ENCODE measurements at places on chromosomes 5 and 9. TPM values are rescaled to one million over a fixed set of nuclear protein-coding genes. Genes with fewer than 3 reads are reported as not detected.

DNA sequence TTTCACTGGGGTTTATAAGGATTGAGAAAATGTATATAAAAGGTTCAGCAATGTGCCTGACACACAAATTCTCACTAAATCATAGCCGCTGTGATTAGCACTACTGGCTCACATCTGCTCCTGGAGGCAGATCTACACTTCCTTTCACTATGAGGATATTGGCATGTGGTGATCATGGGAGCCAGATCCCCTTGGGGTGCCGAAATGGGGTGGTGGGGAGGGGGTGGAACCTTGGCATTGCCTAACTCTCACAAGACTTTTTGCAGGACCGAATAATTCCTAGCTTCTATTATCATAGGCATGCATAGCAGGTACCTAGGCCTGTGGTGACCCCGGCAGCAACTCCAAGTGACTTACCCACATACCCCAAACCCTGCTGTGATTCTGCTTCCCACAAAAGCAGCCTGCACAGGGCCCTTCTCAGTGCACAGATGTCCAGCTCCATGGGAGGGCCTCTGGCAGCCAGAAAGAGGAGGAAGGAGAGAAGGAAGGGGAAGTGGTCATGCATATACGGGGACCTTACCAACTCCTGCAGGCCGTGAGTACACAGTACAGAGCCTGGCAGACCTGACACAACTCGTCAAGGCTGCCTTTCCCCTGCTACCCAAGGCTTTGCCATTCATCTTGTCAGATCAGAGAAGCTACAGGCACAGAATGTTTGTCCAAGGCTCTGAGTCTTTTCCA lies 61.3 kb upstream of the IQGAP2 start:
- H3K27ac ChIP-seq = no peak overlapping the region
- peaks cover 13% of the 10 kb centered on the region for H3K4me1 ChIP-seq
- no peak for DNase-seq
- no peaks in the 10 kb centered on the region for H3K36me3 ChIP-seq
- H3K27me3 ChIP-seq = no peaks in the 10 kb centered on the region

DNA sequence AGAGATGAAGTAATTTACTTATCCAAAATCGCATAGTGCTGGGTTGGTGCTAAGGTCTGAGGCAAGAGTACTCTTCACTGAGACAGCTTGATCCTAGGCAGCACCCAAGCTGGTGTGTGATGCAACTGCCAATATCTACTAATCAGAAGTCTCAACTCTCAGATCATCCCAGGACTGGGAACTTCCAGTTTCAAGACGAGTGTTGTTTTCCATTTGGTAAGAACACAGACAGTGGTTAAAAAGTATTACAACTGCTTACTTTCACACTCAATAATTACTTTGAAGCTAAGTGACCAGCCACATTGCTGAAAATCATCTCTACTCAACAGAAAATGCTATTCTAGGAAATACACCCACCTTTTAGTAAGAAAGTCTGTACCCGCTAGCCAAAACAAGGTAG lies 45.3 kb downstream of the FBXW11 start:
- H3K27me3 ChIP-seq = no peaks in the 10 kb centered on the region
- peak; percentile 65 for DNase-seq
- H3K4me1 ChIP-seq = peaks cover 89% of the 10 kb centered on the region
- H3K4me3 ChIP-seq = no peak overlapping the region

GRCh38 chr9:91298311-91298710 lies 63.4 kb downstream of the AUH start:
- no peak overlapping the region for H3K27ac ChIP-seq
- H3K27me3 ChIP-seq = no peaks in the 10 kb centered on the region
- DNase-seq = no peak
- H3K4me3 ChIP-seq = no peak overlapping the region
- H3K4me1 ChIP-seq = peaks cover 2% of the 10 kb centered on the region

DNA sequence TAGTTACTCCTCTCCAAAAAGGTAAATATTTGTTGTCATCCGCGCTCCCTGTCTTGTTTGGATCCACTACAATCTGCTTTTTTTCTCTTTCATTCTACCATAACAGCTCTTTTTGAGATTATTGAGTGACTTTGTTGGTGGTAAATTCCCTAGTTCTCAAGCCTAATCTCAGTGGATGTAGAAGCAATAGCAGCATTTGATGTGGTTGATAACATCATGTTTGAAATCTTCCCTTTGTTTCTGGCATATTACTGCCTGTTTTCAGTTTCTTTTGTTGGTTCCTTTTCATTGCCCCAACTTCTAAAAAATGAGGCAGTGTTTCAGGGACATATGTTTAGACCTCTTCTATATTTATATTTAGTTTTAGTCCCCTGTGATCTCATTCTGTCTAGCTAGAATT lies 8.9 kb downstream of the CDC42SE2 start:
- peak overlapping the region; percentile 97 for H3K27ac ChIP-seq
- peak overlapping the region; percentile 77 for H3K4me3 ChIP-seq
- H3K4me1 ChIP-seq = peaks cover 83% of the 10 kb centered on the region
- no peaks in the 10 kb centered on the region for H3K27me3 ChIP-seq
- DNase-seq = no peak

- DNase-seq = no peak
- no peak overlapping the region for H3K4me3 ChIP-seq
- peaks cover 9% of the 10 kb centered on the region for H3K27me3 ChIP-seq
- H3K36me3 ChIP-seq = no peaks in the 10 kb centered on the region
- no peaks in the 10 kb centered on the region for H3K4me1 ChIP-seq
- H3K27ac ChIP-seq = no peak overlapping the region
Observed at GRCh38 chr5:42573386-42573785, 150.1 kb downstream of the GHR start.

PPP1R26 gene
- 0.29 TPM for total RNA-seq

GRCh38 chr5:143261748-143262392 lies 141.6 kb downstream of the NR3C1 start:
- H3K36me3 ChIP-seq = no peaks in the 10 kb centered on the region
- no peak overlapping the region for H3K27ac ChIP-seq
- H3K4me3 ChIP-seq = no peak overlapping the region
- DNase-seq = peak; percentile 15

GRCh38 chr9:77474936-77475335 lies 173.2 kb downstream of the GNA14 start:
- peaks cover 3% of the 10 kb centered on the region for H3K36me3 ChIP-seq
- H3K4me1 ChIP-seq = peaks cover 27% of the 10 kb centered on the region
- H3K27me3 ChIP-seq = no peaks in the 10 kb centered on the region
- no peak overlapping the region for H3K4me3 ChIP-seq

DNA sequence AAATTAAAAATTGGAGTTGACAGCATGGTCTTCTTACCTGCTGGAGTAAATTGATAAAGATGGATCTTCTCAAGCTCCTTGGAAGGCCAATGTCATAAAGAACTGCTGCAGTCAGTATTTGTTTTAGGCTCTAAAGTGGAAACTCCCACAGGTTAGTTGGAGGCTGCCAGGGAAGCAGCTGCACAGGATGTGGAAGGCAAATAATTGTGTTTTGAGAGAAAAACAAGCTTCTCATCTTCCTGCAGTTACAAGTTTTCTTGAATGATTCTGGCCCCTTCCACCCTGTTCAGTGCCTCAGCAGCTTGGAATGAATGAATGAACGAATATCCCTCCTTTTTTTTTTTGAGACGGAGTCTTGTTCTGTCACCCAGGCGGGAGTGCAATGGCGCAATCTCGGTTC lies 13.9 kb downstream of the MROH2B start:
- H3K27ac ChIP-seq = no peak overlapping the region
- no peaks in the 10 kb centered on the region for H3K27me3 ChIP-seq
- H3K36me3 ChIP-seq = no peaks in the 10 kb centered on the region
- H3K4me3 ChIP-seq = no peak overlapping the region
- H3K4me1 ChIP-seq = no peaks in the 10 kb centered on the region
- no peak for DNase-seq

GGTA1 gene
- not detected for total RNA-seq

DNA sequence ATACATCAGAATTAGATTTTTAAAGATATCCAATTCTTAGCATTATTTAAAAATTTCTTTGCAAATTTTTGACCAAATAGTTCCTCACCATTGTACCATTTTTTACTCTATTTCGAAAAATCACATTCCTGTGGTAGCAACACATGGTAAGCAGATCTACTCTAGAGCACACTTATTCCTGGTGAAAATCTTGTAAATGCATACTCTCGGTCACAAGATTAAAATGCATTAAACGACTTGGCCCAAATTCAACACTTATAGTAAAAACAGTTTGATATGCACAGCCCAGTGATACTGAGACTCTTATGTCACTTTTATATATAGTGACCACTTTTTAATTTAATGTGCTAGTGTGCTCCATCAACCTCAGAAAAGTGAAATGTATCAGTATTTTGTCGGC lies 208.8 kb upstream of the TARS1 start:
- DNase-seq = no peak
- no peaks in the 10 kb centered on the region for H3K36me3 ChIP-seq
- peaks cover 7% of the 10 kb centered on the region for H3K4me1 ChIP-seq
- H3K27me3 ChIP-seq = no peaks in the 10 kb centered on the region
- H3K4me3 ChIP-seq = no peak overlapping the region

- DNase-seq = no peak
- H3K27me3 ChIP-seq = no peaks in the 10 kb centered on the region
- no peak overlapping the region for H3K27ac ChIP-seq
- no peak overlapping the region for H3K4me3 ChIP-seq
- no peaks in the 10 kb centered on the region for H3K4me1 ChIP-seq
- no peaks in the 10 kb centered on the region for H3K36me3 ChIP-seq
Observed at GRCh38 chr5:24635209-24635608, 9.6 kb downstream of the CDH10 start.

ACTBL2 gene
- not detected for total RNA-seq

WDR36 gene
- 34.1 TPM for total RNA-seq

DMGDH gene
- total RNA-seq = 0.93 TPM

TRPM3 gene
- 0.02 TPM for total RNA-seq

CHMP5 gene
- total RNA-seq = 151 TPM

GRCh38 chr5:157541447-157542118 lies 34.0 kb downstream of the ADAM19 start:
- peaks cover 52% of the 10 kb centered on the region for H3K4me1 ChIP-seq
- H3K36me3 ChIP-seq = peaks cover 5% of the 10 kb centered on the region
- H3K27ac ChIP-seq = no peak overlapping the region
- H3K4me3 ChIP-seq = no peak overlapping the region
- DNase-seq = peak; percentile 12

GRCh38 chr5:116494784-116495450 lies 79.7 kb downstream of the SEMA6A start:
- DNase-seq = no peak
- H3K27ac ChIP-seq = no peak overlapping the region
- no peak overlapping the region for H3K4me3 ChIP-seq
- H3K4me1 ChIP-seq = peaks cover 15% of the 10 kb centered on the region
- H3K27me3 ChIP-seq = no peaks in the 10 kb centered on the region

ORM2 gene
- not detected for total RNA-seq

DNA sequence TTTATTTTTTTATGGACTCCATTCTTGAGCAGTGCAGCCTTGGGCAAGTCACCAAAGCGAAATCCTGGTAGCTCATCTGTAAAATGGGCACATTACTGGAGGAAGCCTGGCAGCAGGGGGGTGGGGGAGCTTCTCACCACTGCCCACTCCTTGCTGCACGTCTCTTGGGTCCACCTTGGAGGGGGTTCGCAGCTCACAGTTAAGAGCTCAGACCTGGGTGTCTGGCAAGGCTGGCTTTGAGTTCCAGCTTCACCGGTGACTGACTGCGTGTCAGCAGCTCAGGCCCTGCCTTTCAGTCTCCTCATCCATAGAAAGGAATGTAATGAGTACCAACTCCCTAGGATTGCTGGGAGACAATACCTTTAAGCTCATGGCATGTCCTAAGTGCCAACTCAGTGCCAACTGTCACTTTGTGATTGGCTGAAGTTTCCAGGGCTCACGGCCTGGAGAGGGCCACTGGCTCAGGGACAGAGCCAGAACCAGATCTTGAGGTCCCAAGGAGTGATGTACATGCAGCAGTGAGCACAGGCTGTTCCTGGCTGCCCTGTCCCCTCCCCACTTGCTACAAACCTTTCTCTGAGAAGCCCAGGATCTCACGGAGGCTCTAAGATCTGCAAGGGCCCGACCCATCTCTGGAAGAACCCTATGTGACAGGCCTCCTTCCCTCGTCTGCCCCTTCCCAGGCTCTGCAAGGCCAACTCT lies 72.9 kb downstream of the C9orf50 start:
- no peak for DNase-seq
- no peak overlapping the region for H3K27ac ChIP-seq
- H3K4me3 ChIP-seq = no peak overlapping the region
- H3K27me3 ChIP-seq = peaks cover 29% of the 10 kb centered on the region

GRCh38 chr5:160525471-160526261 lies 104.0 kb downstream of the PTTG1 start:
- no peak overlapping the region for H3K4me3 ChIP-seq
- peaks cover 3% of the 10 kb centered on the region for H3K27me3 ChIP-seq
- H3K4me1 ChIP-seq = no peaks in the 10 kb centered on the region
- H3K27ac ChIP-seq = no peak overlapping the region
- no peak for DNase-seq

GRCh38 chr9:124007565-124008302 lies 3.8 kb upstream of the LHX2 start:
- no peak overlapping the region for H3K4me3 ChIP-seq
- DNase-seq = no peak
- peaks cover 38% of the 10 kb centered on the region for H3K4me1 ChIP-seq
- peaks cover 82% of the 10 kb centered on the region for H3K27me3 ChIP-seq
- H3K36me3 ChIP-seq = no peaks in the 10 kb centered on the region

DNA sequence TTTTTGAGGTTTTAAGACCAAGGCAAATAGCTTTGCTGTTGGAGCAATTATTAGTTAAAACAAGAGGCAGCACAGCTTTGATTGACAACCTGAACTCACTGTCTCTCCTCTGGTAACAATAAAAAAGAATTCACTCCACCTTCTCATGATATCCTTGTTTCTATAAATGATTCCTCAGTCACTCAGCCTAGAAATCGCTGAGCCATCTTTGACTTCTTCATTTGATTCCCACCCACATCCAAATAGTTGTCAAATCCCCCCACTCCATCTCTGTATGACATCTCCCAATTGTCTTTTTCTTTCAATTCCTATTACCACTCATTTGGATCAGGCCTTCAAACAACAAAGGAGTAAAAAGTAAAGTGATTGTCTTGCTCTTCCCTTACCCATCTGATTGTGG lies 266.4 kb downstream of the MCTP1 start:
- H3K27me3 ChIP-seq = peaks cover 2% of the 10 kb centered on the region
- H3K27ac ChIP-seq = no peak overlapping the region
- H3K36me3 ChIP-seq = no peaks in the 10 kb centered on the region
- no peaks in the 10 kb centered on the region for H3K4me1 ChIP-seq
- no peak overlapping the region for H3K4me3 ChIP-seq

BTNL9 gene
- total RNA-seq = not detected

ENHO gene
- total RNA-seq = 0.19 TPM
